Common myeloid progenitor, CD34-positive (primary cell): ENCODE measurements at places on chromosomes 7 and 10.

- DNase-seq = no peak
Observed at GRCh38 chr7:24337180-24337579, 53.2 kb downstream of the NPY start.

DNA sequence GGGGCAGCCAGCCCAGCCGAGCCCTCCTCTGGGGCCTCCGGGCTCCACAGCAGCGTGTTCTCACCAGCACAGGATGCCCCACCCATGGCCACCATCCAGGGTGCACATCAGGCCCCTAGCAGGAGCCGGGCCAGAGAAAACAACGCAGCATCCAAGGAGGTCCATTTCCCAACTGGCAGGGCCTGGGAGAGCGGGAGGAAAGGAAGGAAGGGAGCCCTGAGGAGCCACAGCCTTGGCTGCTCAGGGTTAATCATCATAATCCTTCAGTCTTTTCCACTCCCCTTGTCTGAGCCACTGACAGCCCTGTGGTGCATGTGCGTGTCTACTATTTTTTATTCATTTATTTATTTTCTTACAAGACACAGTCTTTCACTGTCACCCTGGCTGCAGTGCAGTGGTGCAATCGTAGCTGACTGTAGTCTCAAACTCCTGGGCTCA is 3.6 kb downstream of the PLAC9 start:
- no peak for DNase-seq

GRCh38 chr7:73817121-73817520 is 13.7 kb upstream of the CLDN4 start:
- DNase-seq = no peak

GRCh38 chr10:58209669-58210068 is 58.0 kb downstream of the IPMK start:
- DNase-seq = no peak

GRCh38 chr7:50436133-50436806 is 13.9 kb downstream of the FIGNL1 start:
- no peak for DNase-seq

DNA sequence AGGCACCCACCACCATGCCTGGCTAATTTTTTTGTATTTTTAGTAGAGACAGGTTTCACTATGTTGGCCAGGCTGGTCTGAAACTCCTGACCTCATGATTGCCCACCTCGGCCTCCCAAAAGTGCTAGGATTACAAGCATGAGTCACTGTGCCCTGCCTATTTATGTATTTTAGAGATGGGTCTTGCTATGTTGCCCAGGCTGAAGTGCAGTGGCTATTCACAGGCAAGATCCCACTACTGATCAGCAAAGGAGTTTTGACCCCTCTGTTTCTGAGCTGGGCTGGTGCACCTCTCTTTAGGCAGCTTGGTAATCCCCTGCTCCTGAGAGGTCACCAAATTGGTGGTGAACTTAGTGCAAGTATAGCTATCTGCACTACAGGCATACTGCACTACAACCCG is 6.2 kb downstream of the ABHD11 start:
- DNase-seq = no peak

- peak; percentile 22 for DNase-seq
Observed at GRCh38 chr7:99837649-99838361, 10.0 kb downstream of the CYP3A43 start.

- DNase-seq = no peak
Observed at GRCh38 chr10:110036640-110037039, 28.9 kb downstream of the ADD3 start.

DNA sequence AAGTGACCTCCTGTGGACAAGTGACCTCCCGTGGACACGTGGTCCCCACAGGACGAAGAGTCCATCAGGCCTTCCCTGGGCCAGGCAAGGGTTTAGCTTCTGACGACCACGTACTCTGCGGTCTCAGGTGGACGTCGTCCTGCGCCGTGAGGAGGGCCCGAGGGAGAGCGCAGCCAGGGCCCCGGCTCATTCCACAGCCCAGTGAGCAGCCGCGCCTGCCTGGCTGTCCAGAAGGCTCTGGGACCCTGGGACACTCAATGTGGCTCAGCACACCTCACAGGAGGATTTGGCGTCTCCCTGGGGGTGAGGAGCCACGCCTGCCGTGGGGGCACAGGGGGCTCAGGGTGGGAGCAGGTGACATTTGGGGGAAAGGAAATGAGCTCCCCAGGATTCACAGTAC is 64.4 kb upstream of the CFAP46 start:
- no peak for DNase-seq

- no peak for DNase-seq
Observed at GRCh38 chr10:60290558-60290957, 99.1 kb downstream of the ANK3 start.

DNA sequence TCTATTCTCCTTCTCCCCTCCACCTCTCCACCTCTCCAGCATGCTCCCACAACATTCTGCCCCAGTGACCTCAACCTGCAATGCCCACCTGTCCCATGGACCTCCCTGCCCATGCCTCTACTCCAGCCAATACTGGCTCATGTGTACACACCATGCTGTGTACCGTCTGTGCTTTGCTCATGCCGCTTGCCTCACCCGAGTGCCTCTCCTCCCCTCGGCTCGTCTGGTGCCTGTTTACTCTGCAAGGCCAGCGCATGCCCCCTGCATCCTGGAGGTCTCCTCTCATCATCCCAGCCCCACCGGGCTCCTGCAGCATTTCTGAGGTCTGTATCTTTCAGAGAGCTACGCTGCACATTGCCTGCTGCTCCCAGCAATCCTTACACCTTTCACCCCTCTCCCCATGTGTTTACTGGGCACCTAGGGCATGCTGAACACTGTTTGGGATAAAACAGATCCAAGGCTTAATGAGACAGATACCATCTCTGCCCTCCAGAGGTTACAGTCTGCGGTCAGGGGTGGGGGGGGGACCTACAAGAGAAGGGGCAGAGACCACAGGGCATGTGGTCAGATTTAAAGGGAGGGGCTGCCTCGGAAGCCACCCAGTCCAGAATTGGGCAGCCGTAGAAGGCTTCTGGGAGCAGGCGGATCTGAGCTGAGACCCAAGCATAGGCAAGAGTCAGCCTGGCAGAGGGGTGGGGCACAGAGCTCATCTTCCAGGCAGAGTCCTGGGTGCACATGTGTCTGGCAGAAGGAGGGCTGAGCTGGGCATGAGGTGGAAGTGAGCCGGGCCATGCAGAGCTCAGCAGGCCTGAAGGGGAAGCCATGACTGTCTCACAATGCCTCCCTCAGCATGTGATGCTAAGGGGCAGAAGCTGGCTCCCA is 29.6 kb upstream of the PSAP start:
- DNase-seq = no peak

- DNase-seq = peak; percentile 17
Observed at GRCh38 chr7:134831862-134832261, 52.4 kb downstream of the CALD1 start.

DNA sequence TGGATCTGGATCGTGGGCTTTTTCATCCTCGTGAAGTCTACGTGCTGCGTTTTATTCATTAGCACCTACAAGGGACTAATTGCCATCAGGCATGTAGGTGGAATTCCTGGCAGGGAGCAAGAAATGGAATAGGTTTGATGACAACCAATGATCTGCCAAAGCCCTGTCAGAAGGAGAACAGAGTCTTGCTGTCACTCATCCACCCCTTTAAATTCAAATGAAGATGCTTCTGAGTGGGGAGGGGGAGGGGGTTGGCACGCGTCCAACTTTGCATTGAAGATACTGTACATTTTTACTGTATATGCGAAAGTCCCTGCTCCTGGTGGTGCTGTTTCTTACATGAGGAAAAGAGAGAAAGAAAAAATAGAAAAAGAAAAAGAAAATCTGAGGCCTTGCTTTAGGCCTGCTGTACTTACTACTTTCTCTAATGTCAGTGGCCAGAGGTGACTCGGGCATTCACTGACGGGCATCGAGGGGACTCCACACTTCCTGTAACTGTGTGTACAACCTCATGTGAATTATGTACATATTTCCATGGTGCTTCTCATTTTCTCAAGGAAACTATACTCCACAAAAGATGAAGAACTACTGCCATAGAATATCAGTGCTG is 569.1 kb downstream of the INHBA start:
- no peak for DNase-seq

DNA sequence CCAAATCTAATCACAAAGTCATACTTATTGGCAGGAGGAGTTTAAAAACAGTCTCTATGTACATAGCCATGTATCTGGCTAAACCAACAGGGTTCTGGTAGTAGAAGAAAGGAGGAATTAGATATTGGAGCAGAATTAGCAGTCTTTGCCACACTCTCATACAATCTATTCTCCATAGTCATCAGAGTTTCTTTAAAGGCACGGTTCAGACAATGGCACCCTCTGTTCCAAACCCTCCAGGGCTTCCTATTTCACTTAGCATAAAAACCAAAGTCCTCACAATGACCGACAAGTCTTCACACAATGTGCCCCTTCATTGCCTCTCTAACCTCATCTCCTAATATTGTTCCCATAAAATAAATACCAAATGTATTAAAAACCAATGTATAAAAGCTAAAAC is 12.7 kb downstream of the ZNF438 start:
- DNase-seq = no peak

- no peak for DNase-seq
Observed at GRCh38 chr7:155893664-155894063, 81.4 kb upstream of the SHH start.

GRCh38 chr7:107506674-107507339 is 37.0 kb downstream of the GPR22 start:
- DNase-seq = no peak

GRCh38 chr7:157873664-157874063 is 536.9 kb downstream of the DNAJB6 start:
- no peak for DNase-seq

DNA sequence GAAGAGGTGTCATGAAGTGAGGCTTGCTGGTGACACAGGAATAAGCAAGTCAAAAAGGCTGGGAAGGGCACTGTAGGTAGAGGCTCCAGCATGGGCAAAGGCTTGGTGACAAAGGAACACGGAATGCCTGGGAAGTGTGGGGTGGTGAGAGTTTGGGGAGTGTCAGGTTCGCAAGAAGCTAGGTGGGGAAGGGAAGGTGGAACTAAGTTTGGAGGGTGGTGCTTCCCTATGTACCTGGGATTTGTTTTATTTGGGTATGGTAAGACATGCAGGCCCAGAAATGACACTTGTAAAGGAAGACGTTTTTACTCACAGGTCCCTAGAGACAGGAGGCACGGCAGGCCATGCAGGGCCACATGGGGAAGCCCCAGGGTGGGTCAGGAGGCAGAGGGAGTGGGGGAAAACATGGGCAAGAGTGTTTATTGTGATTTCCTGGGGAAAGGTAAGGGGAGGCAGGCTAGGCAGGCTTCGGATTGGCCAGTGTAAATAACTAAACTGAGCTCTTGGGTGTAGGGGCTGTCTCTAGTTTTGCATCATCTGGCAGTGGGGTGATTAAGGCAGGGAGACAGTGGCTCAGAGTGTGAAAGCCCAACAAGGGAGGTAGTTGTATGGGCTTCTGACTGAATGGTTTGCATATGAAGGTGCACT is 52.1 kb downstream of the SH2D4B start:
- no peak for DNase-seq

DNA sequence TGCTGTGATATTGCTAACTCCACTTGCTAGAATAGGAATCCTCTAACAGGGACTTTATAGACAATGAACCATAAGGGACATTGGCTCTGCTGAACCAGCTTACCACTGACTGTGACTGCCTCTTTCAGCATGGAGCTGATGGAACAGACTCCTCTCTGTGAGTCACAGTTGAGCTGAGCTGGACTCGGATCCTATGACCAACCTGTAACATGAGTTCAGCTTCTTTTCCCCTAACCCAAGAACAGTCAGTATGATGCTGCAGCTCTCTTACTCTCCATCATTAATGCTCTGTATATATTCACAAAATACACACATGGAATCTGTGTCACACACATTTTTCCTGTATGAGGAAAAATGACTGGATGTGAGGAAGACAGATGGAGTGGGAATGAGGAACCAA is 177.9 kb upstream of the BET1 start:
- DNase-seq = no peak

DNA sequence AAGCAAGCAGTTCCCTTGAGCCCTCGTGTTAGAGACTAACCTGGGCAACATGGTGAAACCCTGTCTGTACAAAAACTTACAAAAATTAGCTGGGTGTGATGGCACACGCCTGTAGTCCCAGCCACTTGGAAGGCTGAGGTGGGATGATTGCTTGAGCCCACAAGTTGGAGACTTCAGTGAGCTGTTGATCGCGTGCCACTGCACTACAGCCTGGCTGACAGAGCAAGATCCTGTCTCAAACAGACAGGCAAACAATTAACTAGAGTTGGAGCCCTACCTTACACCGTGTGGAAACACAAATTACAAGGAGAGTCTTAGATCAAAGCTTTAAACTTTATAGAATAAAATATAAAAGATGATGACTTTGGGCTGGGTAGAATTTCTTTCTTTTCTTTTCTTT is 219.5 kb downstream of the CUX1 start:
- no peak for DNase-seq

DNA sequence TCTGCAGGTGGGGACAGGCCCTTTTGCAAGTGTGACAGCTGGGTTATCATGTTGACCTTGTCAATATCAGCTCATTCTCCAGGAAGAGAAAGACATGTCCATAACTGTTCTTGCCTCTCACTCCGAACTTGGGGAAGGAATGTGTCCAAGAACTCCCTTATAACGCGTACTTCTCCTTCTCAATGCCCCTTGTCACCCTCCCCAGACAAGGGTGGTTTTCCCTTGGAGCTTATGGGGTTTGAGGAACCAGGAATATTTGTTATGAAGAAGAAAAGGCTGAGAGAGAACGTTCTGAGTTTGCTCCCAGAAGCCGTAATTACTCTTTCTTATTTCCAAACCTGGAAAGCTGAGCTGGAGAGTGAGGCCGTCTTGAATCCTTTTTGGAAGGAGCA is 77.4 kb downstream of the MKI67 start:
- no peak for DNase-seq

DNA sequence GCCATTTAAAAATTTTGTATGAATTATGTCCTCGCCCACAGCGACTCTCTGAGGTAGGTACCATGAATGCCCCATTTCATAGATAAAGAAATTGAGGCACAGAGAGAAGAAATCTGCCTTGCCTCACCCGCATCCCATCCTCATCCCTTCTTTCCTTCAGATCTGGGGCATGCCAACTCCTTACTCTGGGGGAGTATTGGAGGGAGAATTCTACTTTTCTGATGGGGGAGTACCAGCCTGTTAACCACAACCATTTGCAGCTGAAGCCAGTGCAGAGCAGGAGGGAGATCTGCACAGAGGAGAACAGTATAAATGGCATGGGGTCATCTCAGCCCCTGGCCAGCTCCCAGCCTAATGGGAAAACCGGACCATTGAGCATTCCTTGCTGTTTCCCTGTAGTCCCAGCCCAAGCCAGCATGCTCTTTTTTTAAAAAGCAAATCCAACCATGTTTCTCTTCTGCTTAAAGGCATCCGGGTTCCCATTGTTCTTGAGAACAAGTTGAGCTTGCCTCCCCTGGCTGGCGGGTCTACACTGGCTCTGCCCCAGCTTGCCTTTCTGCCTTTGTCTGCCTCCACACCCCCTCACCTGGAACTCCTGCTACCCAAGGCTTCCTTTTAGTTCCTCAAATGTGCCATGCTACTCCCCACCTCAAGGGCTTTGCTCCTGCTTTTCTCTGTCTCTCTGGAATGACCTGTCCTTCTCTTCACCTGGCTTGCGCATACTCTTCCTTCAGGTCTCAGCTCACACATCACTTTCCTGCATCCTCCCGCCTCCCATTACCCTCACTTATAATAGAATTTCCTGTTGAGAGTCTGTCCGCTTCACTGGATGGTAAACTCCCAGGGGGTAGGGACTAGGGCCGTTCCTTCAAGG is 8.8 kb upstream of the ZNF503 start:
- DNase-seq = no peak
